CD8-positive, alpha-beta T cell (primary cell): ENCODE measurements at places on chromosomes 2 and 18. TPM values are rescaled to one million over a fixed set of nuclear protein-coding genes. Genes with fewer than 3 reads are reported as not detected.

GRCh38 chr18:9994026-9994570 lies 80.3 kb downstream of the VAPA start:
- no peak for DNase-seq

NPAS2 gene
- 10.2 TPM for total RNA-seq

GRCh38 chr2:102297891-102298290 lies 13.5 kb upstream of the IL1RL1 start:
- DNase-seq, result no peak

GRCh38 chr2:57943315-57943714 lies 103.3 kb upstream of the VRK2 start:
- no peak for DNase-seq

SETBP1 gene
- total RNA-seq, result 0.90 TPM

HOXD13 gene
- not detected for total RNA-seq

GRCh38 chr2:128325611-128326181 lies 7.0 kb upstream of the HS6ST1 start:
- peak; percentile 45 for DNase-seq

DNA sequence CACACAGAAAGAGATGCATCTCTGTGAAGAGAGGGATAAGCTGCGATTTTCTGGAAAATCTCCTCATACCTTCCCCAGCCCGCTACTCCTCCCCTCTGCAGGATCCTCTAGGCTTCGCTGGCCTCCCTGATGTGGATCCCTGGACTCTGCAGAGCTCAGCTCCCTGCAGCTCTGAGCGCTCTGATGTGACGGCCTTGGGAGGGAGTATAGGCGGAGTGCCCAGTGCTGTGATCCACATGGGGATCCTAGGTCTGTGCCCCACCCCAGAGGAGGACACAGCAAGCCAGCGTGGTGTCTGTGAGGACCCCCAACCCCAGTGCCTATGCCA lies 111.0 kb downstream of the GYPC start:
- DNase-seq, result no peak

DNA sequence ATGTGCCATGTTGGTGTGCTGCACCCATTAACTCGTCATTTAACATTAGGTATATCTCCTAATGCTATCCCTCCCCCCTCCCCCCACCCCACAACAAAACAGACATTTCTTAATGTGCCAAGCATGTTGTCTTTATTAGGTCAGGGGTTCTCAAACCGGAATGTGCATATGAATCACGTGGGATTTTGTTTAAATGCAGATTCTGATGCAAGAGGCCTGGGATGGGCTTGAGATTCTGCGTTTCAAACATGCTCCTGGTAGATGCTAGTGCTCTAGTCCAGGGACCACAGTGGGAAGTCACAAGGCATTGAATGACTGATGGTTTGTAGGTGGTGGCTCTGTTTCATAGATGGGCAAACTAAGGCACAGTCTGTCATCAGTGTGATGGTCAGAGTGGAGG lies 184.7 kb downstream of the SMAD7 start:
- DNase-seq, result no peak

SIGLEC15 gene
- total RNA-seq, result not detected

GRCh38 chr2:178315488-178315948 lies 121.2 kb downstream of the OSBPL6 start:
- no peak for DNase-seq

DNA sequence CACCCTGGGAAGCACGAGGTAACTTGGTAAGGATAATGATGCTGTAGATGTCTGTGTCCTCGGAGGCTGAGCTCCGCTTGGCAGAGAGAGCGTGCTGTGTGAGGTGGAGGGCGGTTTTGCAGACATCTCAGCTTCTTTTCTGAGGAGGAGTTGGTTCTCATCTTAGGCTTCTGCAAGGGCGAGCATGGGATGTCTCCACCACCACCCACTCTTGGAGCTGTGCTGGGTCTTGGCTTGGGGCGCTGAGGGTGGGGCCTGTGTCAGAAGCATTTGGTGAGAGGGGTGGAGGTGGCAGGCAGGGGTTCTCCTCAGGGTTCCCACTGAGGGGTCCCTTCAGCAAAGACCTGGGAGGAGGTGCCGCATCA lies 9.2 kb downstream of the OXER1 start:
- DNase-seq, result no peak

DNA sequence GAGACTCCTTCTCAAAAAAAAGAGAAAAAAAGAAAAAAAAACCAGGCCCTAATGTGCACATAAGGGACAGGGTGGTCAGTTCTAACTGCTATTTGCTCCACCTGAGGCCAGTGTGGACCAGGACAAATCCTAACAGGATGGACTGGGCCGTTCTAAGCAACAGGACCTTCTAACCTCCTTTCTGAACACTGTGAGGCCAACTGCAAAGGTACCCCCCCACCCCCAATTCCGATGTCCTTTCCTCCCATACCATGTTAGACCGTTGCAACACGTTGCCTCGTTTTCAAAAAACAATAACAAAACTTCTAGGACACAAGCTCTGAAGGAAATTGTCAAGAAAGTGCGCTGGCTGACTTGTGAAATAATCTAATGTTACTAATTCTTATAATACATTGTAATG lies 1.2 kb downstream of the THAP4 start:
- no peak for DNase-seq

- no peak for DNase-seq
Observed at GRCh38 chr2:122384768-122385333, 629.4 kb downstream of the TSN start.

- no peak for DNase-seq
Observed at GRCh38 chr2:174183076-174183475, 65.3 kb downstream of the OLA1 start.

DNA sequence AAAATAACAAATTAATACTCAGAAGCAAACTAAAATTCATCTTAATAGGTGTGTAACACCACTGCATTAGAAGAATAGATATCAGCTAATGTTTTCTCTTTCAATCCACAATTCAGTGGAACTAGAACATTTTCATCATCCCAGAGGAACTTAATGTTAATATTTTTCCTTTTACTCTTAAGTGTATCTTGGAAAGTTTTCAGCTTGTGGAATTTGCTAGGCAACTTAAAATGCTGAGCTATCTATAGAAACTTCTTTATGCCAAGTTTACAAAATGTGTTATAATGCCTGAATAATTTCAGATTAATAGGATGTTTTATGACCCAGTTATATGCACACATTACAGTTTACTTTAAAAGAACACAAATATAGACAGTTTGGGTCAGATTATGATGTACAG lies 86.6 kb upstream of the FAM237A start:
- no peak for DNase-seq

C2orf92 gene
- total RNA-seq, result 7.1 TPM

KLHL29 gene
- total RNA-seq, result 0.67 TPM

GRCh38 chr18:34543356-34543755 lies 166.7 kb upstream of the DTNA start:
- no peak for DNase-seq

CNGA3 gene
- total RNA-seq, result not detected

KHK gene
- total RNA-seq, result 1.9 TPM
